Fibroblast of skin of back (primary cell): ENCODE measurements at places on chromosomes 11 and 22.

DNA sequence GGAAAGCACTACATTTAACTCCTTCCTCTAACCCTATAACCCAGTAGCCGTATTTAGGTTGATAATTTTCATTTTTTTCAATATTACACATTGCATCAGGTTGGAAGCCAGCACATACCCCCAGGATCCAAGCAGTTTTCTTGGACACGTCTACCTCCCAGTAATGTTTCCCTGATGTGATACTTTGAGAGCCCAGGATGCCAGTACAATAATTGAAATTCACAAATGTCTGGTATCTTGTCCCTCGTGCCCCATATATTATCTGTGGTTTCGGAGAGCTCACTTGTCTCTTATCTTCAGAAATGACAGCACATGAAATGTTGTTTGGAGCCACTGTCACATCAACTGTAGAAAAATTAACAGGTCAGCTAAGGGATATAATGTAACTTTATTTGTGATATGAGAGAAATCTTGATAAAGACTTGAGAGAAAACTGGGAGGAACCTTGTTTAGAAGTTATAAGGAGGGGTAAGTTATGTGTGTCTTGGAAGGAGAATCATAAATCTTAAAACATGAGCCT lies 19.8 kb downstream of the TRIM5 start:
- DNase-seq, result no peak

GRCh38 chr11:126341760-126342161 lies 13.7 kb upstream of the ST3GAL4 start:
- peak; percentile 98 for DNase-seq

DNA sequence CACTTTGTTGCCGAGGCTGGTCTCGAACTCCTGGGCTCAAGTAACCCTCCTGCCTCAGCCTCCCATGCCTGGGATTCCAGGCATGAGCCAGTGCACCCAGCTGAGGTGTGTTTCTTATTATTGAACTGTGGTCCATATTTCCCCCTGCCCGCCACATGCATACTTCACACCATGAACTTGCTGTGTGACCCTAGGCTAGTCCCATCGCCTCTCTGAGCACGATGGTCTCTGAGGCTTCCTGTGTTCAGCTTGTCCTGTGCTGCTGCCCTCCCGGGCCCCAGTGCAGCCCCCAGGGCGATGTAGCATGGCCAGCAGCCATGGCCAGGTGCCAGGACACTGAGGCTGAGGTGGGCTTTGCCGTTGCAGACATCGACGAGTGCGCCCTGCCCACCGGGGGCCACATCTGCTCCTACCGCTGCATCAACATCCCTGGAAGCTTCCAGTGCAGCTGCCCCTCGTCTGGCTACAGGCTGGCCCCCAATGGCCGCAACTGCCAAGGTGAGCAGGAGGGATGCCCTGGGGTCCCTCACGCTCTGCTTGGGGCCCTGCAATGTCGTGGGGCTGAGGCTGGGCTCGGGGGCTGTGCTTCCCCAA lies 45.7 kb downstream of the FBLN1 start:
- no peak for DNase-seq

DNA sequence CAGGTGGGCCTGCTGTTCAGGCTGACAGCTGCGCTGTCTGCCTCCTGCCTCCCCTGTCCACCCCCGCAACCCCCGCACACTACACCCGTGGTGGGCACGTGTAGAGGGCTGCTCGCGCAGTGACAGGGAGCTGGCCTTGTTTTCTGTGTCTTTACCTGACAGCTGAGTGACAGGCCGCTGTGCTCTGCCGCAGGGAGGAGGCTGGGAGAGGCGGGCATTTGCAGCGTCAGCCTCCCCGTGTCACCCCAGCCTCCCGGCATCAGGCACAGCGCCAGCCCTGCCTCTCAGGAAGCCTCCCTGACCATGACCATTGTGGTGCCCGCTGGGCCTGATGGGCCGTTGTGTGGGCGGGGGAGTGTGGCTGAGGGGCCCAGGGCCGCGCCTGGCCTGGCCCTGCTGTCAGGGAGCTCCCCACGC lies 32.0 kb upstream of the RELT start:
- DNase-seq, result no peak

- DNase-seq, result no peak
These were observed 34.9 kb upstream of the POLD3 start for GRCh38 chr11:74557526-74557925.

DNA sequence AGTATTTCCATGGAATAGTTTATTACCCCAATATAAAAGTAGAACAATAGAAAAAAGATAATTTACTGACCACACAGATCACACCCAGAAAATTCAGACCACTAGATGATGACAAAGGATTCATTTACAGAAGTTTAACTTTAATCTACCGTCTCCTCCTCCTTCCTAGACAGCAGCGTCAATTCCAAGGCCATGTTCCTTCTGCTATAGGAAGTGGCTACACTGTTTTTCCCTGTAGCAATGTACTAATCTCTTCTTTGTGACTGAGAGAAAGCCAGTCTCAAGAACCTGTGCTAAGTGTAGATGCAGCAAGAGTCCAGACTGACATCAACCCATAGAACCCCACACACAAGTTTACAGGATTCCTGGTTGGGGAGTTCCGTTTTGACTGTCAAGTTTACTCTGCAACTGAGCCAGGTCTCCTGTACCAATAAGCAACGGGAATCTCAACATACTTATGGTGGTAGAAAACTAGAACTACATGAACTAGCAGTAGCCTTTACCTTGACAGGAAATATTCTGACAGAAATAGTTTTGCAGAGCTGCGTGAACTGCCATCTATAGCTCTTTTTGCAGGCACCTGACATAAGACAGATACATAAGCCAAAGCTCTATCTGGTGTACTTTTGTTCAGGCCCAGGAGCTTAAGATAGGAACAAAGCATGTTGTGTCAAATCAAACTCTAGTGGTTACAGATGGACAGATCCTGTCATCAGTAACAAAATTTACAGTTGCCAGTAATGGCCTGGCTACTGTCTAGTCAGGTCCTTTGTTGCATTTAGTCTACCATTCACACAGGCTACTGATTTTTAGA lies 42.9 kb downstream of the MRTFA start:
- DNase-seq, result no peak
